ENCODE measurements at places on chromosomes 4 and X.

GRCh38 chr4:184748251-184748652 is 14.4 kb upstream of the CENPU start:
- H3K27me3 ChIP-seq, result no peaks in the 10 kb centered on the region
- no peaks in the 10 kb centered on the region for H3K36me3 ChIP-seq
- peaks cover 19% of the 10 kb centered on the region for H3K4me1 ChIP-seq

- no peak overlapping the region for H3K27ac ChIP-seq
- no peak overlapping the region for H3K4me3 ChIP-seq
- H3K36me3 ChIP-seq, result no peaks in the 10 kb centered on the region
- no peak for DNase-seq
- H3K4me1 ChIP-seq, result peaks cover 28% of the 10 kb centered on the region
- no peaks in the 10 kb centered on the region for H3K27me3 ChIP-seq
These were observed 112.2 kb upstream of the ENPP6 start for GRCh38 chr4:184329659-184330400.

DNA sequence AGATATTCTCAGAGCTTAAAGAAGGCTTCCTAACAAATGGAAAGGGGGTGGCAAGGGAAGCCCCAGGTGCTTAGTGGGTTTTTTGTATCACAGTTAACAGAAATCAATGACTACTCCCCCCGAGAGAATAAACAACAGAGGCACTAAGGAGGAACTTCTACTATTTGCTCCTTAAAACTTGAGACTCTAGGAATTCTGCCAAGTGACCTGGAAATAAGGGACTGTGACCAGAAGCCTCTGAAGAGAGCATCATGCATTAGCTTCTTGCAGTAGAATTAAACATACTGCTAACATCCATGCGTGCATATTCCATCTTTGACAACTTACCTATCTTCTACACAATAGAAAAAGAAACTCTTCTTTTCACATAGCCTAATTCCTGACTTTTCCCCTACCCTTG is 86.8 kb downstream of the CAMK2D start:
- no peaks in the 10 kb centered on the region for H3K27me3 ChIP-seq
- H3K27ac ChIP-seq, result no peak overlapping the region
- no peaks in the 10 kb centered on the region for H3K36me3 ChIP-seq
- H3K4me1 ChIP-seq, result peaks cover 20% of the 10 kb centered on the region
- no peak for DNase-seq

GRCh38 chr4:67685532-67685859 is 15.5 kb downstream of the UBA6 start:
- peaks cover 4% of the 10 kb centered on the region for H3K36me3 ChIP-seq
- no peak overlapping the region for H3K4me3 ChIP-seq
- DNase-seq, result no peak
- no peak overlapping the region for H3K27ac ChIP-seq

GRCh38 chr4:20351360-20352162 is 99.9 kb downstream of the SLIT2 start:
- H3K4me1 ChIP-seq, result no peaks in the 10 kb centered on the region
- DNase-seq, result no peak
- no peaks in the 10 kb centered on the region for H3K36me3 ChIP-seq
- H3K4me3 ChIP-seq, result no peak overlapping the region
- H3K27ac ChIP-seq, result no peak overlapping the region
